ENCODE measurements at places on chromosomes 5 and 9. TPM values are rescaled to one million over a fixed set of nuclear protein-coding genes. Genes with fewer than 3 reads are reported as not detected.

The FBXW5 gene
- polyA plus RNA-seq = 23.0 TPM

The CAMLG gene
- polyA plus RNA-seq = 10.0 TPM

The WWC1 gene
- 18.3 TPM for polyA plus RNA-seq

The RALGPS1 gene
- 0.97 TPM for polyA plus RNA-seq

The CCDC69 gene
- polyA plus RNA-seq = 4.1 TPM

The PCDHGC5 gene
- 1.5 TPM for polyA plus RNA-seq

GRCh38 chr9:76573905-76574760, 115.2 kb downstream of the GCNT1 start:
- DNase-seq = no peak

DNA sequence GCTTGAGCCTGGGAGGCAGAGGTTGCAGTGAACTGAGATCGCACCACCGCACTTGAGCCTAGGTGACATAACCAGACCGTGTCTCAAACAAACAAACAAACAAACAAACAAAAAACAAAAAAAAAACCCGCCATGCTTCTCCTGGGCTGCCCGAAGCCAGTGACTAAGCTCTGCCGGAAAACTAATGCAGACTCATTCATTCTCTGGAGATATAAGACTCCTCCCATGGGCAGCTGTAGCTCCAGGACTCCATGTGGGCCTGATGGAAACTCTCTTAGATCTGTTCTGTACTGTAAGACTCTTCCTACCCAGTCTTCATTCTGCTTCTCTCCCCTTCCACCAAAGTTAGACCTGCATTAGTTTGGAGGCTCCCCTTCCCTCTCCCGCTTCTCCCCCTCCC, 11.1 kb downstream of the GLDC start:
- no peak for DNase-seq

DNA sequence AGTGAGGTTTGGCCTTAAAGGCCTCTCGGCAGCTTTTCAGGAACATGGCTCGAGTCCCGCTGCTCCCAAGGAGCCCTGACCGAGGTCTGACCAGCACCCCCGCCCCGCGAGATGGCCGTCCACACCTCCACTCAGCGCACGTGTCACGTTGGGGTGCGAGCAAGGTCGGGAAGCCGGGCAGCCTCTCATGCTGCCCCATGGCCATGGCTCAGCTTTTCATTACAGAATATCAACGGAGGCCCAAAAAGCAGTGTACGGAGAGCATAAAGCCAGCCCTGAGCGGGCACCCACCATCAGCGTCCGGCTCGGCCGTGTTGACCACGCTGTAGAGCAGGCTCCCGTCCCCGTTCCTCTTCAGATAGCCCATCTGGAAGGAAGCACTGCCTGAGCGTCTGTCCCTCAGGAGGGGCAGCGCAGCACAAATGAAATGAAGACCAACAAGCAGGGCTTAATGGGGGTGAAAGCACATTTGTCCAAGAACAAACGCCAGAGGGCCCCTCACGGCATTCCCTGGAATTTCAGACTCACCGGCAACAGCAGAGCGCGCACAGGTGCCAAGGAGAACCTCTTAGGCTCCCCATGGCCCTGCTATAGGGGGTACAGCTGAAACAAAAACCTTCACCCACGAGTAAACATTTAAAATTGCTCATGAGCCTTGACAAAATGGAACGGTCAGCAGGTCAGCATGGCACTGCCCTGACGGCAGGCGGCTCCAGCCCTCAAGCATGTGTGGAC, 11.6 kb downstream of the BRD9 start:
- DNase-seq = no peak

GRCh38 chr5:180402716-180403115, 49.6 kb upstream of the GFPT2 start:
- DNase-seq = no peak

GRCh38 chr5:124606543-124606942, 139.9 kb downstream of the ZNF608 start:
- DNase-seq = no peak

- DNase-seq = peak; percentile 69
These were observed 532.4 kb downstream of the ANXA1 start for GRCh38 chr9:73683862-73684591.

DNA sequence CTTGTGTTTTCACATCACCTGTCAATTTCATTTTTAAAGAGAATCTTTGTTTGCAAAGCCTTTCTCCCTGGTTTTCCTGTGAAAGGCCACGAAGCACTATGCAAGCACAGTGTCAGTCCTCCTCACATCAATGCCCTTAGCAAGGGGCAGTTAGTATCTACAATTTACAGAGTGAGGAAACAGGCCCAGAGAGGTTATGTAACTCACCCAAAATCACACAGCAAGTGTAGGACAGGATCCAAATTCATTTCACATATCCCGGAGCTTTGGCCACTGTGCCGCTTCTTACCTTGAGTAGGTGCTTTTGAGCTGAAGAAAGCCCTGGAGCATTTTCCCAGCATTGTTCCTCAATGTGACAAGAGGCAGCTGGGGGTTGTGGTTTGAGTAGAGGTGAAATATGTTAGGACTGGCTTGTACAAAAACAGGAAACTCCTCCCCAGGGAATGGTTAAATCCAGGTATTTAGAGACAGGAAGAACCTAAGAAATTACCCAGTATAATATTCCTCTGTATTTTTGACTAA, 283.8 kb downstream of the NTRK2 start:
- DNase-seq = no peak

GRCh38 chr5:58967597-58968281, 384.9 kb downstream of the RAB3C start:
- DNase-seq = no peak

Measured in keratinocyte (primary cell).